ENCODE measurements at places on chromosomes 3 and 15.
A peak's percentile ranks its signal among the peaks of the same experiment; 100 is the strongest.

GRCh38 chr15:68654786-68655560 lies 76.2 kb downstream of the CORO2B start:
- DNase-seq, result no peak

DNA sequence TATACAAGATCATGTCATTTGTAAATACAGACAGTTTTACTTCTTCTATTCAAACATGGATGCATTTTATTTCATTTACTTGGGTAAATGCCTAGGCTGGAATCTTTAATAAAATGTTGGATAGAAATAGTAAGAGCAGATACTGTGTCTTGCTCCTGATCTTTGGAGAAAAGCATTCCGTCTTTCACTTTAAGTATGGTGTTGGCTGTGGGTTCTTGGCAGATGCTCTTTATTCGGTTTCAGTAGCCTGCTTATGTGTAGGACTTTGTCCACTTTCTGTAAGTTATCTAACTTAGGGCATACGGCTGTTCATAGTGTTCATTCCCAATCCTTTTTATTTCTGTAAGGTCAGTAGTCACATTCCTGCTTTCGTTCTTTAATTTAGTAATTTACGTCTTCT lies 303.0 kb downstream of the ADAMTS17 start:
- DNase-seq, result no peak

- no peak for DNase-seq
Observed at GRCh38 chr15:31160297-31160696, 58.8 kb upstream of the TRPM1 start.

DNA sequence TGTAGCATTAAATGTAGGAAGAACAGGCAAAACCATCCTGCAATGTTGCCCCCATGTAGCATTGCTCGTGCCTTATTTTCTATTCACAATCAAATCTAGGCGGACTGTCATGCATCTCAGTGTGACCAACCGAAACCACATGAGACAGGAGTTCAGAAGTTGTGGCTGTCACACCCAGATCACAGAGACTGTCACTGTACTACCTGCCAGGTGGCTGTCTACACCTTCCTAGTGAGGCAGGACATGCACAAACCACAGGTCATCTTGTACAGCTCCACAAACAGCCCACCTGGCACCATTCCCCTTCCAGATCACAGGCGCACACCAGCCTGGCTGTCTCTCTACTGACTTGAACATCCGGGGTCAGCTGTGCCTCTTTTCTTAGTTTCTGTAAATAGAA lies 392.8 kb downstream of the OCA2 start:
- no peak for DNase-seq

DNA sequence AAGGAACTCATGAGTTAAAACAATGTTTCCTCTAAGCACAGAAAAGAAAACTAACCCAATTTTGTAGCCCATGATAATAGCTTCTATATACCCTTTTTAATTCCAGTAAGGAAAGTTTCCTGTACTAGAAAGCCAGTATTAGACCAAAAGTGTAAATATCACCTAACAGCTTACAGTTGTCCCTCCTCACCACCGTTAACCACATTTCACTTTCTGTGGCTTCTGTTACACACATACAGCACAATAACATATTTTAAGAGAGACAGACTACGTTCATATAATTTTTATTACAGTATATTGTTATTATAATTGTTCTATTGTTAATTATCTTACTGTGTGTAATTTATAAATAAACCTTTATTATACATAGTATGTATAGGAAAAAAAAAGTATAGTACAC lies 74.1 kb downstream of the ZNF280D start:
- DNase-seq, result no peak

DNA sequence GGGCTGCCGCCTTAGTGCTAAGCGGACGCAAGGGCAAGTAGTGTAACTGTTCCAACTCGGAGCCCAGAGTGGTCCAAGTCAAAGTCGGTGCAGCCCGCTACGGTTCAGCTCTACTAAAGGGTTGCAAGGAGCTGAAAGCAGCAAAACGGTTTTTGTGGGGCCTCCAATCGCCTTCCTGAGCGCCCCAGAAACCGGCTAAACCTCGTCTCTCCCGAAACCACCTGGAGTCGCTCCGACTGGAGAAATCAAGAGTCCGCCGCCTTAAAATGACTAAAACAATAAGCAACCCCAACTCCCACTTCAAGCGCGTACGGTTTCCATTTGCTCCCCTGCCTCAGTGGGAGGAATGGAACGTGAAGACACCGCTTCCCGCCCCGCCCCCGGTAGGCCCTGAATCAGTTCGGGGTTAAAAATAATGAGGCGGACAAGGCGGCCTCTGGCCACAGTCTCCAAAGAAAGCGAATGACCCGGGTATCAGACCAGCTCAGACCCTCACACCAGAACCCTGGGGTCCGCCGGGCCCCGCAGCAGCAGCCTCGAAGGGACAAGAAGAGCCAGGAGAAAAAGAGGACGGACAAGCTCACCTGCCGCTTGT lies 401 bp downstream of the SEC11A start:
- no peak for DNase-seq

GRCh38 chr15:45588219-45588875 lies 1.2 kb downstream of the BLOC1S6 start:
- DNase-seq, result no peak

GRCh38 chr3:37739579-37740290 lies 121.9 kb upstream of the CTDSPL start:
- no peak for DNase-seq

DNA sequence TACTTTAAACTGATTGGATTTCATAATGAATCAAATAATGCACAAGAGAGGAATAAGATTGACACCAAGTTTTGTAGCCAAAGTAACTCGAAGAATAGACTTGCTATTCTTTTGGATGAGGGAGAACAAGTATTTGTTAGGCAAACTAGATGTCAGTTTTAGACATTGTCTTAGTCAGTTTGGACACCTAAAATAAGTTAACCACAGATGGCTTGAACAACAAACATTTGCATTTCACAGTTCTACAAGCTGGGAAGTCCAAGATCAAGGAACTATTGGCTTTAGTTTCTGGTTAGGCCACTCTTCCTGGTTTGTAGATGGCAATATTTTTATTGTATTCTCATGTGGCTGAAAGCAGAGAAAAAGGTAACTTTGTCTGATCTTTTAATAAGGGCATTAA lies 61.3 kb upstream of the OSTN start:
- no peak for DNase-seq

DNA sequence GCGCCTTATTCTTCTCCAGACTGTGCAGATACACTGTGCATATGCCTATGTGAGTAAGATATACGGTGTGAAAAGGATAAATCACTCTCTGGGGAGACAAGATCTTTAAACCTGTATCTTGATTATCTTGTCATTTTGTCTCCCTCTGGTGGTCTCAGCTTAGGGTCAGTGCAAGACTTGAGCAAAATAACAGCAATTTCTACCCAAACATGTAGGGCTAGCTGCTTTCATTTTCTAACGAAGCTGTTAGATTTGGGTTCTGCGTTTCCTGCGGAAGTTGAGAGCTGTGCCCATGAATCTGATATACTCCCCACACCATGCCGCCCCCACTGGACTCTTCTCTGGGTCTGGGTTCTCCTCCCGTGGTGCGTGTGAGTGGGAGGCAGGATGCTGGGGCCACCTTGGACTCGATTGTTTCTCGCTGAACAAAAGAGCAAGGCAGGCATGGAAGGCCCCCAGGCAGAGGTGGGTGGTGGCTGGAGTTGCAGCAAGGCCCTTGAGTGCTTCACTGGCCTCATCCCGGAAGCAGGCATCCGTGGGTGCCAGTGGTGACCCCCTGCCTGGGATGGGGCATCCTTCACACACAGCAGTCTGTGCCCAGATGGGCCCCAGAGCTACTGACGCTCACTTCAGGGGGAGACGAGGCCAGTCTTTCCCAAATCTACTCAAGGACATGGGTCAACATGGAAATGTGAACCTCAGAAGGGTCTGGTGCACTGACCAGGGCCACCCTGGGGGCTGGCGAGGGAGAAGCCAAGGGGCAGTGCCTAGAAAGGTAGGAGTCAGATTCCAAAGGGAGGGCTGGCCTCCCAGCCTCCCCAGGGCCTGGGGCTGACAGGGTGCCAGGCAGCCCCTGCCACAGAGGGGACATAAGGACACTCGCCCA lies 179.6 kb downstream of the NSMCE3 start:
- peak; percentile 55 for DNase-seq

DNA sequence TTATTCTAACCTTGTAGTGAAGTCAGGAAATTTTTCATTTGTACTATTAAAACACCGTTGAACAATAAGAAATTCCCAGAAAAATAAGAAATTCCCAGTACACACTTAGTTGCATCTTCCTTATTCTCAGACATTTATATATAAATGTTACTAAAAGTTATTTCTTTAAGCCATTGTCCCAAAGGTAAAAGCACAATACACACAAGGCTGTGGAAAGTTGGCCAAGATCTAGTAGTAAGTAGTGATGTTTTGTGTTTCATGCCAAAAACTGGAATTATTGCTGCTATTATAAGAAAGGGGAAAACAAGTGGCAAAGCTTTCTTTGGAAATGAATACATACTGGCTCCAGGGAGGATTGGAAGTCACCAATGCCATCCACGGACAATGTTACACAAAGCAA lies 802.5 kb upstream of the DPPA4 start:
- no peak for DNase-seq

DNA sequence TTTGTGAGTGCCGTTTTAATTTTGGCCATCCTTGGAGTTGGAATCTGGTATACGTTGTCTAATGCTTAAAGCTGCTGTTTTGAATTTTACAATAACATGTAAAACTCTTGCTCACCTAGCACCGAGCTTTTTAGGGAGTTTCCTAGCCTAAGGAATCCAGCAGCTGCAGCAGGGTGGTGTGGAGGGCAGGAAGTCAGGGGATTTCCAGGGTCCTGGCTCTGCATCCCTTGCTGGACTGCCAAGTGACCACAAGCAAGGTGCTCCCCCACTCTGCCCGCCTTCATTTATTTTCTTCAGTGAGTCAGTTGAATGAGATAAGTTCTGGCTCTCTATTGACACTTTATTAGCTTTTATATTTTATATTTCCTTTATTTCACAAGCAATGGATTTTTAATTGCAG lies 113.7 kb downstream of the ATG7 start:
- DNase-seq, result no peak

DNA sequence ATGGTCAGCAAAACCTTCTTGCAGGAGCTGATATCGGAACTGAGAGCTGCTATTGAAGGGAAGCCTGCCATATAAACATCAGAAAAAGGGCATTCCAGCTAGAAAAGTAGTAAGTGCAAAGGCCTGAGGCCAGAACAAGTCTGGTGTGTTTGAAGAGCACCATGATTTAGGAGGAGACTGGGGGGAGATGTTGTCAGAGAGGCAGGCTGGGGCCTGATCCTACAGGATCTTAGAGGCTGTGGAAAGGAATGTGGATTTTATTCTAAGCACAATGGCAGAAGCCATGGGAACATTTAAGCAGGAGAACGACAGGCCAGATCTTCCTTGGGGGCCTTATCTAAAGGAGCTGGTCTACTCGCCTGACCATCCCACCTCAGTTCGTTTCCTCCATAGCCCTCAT lies 5.1 kb upstream of the MUC13 start:
- no peak for DNase-seq

DNA sequence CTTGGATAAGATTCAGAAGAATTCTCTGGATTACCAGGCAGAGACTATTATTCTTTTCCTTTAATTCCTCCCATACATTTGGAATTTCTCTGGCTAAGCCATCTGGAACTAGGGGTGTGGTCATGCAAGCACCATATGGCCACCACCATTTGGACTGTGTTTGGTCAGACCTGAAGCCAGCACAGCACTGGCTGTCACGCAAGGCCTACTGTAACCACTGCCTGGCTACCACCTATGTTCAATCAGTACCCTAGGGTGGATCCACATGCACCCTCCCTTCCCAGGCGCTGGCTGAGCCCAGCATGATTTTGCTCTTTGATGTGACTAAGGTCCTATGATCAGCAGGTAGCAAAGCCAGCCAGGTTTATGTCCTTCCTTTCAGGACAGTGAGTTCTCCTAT lies 287.8 kb upstream of the GOLIM4 start:
- no peak for DNase-seq

DNA sequence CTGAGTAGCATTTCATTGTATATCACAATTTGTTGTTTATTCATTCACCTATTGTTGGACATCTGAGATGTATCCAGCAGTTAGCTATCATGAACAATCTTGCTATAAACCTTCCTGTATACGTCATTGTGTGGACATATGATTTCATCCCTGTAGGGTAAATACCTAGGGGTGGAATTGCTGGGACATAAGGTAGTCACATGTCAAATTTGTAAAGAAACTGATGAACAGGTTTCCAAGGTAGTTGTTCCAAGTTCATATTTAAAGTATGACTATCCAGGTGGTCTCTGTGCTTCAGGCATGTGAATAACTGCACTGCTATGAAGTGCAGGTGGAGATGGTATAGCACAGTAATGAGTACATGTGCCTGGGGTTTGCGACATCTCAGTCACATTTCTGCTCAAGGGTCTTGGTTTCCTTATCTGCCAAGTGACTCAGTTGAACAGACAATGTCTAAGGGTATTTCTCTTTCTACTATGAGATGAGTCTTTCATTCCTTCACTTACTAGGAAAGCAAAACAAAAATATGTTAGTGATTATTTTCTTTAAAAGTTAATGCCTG lies 229.0 kb upstream of the HES1 start:
- no peak for DNase-seq

DNA sequence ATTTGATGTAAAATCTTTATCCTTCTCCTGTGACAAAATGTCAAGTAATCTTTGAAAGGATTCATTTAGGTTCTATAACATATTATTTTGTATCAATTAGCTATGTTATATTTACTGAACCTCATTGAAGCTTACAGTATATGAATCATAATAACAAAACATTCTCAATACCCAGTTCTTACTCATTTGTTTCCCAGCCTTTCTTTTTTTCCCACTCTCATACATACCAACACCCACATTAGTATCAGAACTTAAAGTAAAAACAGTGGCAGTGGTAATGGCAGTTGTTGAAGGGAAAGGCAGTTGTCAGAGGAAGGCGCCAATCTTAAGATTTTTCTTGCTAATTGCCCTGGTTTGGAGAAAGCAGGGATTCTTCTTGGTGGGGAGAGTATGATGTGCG lies 33.2 kb upstream of the TRPC1 start:
- DNase-seq, result no peak

- DNase-seq, result no peak
Observed at GRCh38 chr3:170622369-170623159, 36.7 kb upstream of the SLC7A14 start.

- DNase-seq, result no peak
Observed at GRCh38 chr3:134334231-134334900, 39.9 kb downstream of the AMOTL2 start.

DNA sequence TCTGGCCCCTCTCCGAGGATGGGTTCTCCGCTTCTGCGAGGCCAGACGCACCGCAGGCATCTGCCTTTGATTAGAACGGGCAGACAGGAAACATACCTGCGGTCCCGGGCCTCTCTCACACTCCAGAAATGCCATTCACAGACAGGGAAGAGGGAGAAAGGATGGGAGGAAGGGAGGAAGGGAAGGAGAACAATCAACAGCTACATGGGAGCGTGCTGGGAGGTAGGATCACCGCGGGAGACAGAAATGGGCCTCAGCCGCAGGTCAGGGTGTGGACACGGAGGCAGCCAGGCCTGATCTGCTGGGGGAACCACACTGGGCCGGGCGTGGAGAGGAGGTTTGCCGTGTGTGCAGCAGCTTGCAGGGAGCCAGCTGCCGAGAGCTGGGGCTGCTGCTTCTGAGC lies 90.7 kb upstream of the RGMA start:
- DNase-seq, result no peak

All from CD4-positive, alpha-beta T cell treated with Interleukin-4 for 1 hour (primary cell).